ENCODE measurements at places on chromosomes 7 and 10. TPM values are rescaled to one million over a fixed set of nuclear protein-coding genes. Genes with fewer than 3 reads are reported as not detected.

ACBD5 gene
- 28.5 TPM for total RNA-seq

TMEM229A gene
- not detected for total RNA-seq

NEUROD6 gene
- not detected for total RNA-seq

MNX1 gene
- total RNA-seq: not detected

AKR1C2 gene
- 73.6 TPM for total RNA-seq

AKR1C3 gene
- 91.6 TPM for total RNA-seq

AP1S1 gene
- 216 TPM for total RNA-seq

GPR37 gene
- not detected for total RNA-seq

CXCL12 gene
- total RNA-seq: 75.3 TPM

ANK3 gene
- 93.2 TPM for total RNA-seq

TRIP6 gene
- total RNA-seq: 43.1 TPM

KLF14 gene
- total RNA-seq: under 0.01 TPM

CDK6 gene
- 38.3 TPM for total RNA-seq

PPP1R17 gene
- total RNA-seq: not detected

PDE6C gene
- total RNA-seq: not detected

ASB10 gene
- not detected for total RNA-seq

IGF2BP3 gene
- 20.3 TPM for total RNA-seq
